Heart left ventricle (tissue), 16 donors: ENCODE measurements at places on chromosomes 6 and 20.

DNA sequence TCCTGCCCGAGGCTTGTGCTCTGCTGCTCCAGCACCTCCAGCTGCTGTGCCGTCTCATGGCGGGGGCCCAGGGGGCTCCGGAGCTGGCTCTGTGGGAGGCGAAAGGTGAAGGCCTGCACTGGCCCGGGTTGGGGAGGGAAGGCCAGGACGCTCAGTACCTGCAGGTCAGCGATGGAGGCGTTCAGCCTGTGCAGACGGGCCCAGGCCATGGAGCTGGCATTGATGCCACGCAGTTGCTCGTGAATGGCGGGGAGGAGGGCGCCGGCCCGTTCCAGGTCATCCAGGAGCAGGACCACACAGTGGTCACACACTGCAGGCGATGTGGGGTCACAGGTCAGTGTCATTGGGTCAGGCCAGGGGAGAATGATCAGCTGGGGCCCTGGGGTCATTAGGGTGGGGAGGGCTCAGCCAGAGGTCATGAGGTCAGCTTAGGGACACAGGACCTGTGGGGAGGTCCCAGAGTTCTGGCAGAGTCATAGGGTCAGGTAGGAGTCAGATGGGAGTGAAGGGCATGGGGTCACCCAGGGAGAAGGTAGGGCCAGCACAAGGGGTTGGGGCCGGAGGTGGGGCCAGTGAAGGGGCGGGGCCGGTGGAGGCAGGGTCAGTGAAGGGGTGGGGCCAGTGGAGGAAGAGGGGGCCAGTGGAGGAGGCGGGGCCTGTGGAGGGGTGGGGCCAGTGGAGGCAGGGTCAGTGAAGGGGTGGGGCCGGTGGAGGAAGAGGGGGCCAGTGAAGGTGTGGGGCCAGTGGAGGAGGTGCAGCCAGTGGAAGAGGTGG, 18.0 kb downstream of the ADRM1 start:
- no peak for DNase-seq

- DNase-seq = no peak
Observed at GRCh38 chr6:7189101-7189758, 81.5 kb downstream of the RREB1 start.

DNA sequence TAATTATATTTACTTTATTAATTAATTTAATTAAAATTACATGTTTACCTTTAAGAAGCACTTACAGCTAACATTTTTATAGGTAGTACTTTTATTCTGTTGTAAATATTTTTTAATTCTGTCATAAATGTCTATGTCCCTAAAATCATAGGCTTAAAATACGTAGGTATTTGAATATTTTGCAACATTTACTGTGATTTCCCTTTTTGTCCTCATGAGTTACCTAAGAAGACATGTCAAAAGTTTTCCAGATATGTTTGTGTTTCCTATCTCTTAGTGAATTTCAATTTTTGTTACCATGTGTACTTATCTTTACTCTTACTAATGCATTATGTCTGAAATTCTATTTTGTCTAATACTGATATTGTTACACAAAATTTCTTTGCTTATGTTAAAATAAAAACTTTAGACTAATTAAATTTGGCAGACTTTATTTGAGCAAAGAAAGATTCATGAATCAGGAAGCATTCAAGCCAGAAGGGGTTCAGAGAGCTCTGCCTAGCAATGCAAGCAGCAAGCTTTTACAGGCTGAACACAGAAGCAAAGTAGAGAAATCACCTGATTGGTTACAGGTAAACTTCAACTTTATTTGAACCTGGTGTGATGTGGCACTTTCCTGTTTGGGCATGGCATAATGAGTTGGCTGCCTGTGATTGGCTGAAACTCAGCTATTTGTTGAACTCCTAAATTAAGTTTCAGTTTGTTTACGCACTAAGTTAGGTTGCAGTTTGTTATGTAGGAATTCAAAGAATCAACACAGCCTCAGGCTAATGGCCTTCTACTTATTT, 123.2 kb upstream of the TMEM170B start:
- DNase-seq = no peak

- no peak for DNase-seq
Observed at GRCh38 chr6:146781836-146782235, 183.1 kb downstream of the ADGB start.

GRCh38 chr6:122622479-122622878, 12.3 kb downstream of the PKIB start:
- DNase-seq = no peak

GRCh38 chr6:13508711-13509705, 21.6 kb upstream of the GFOD1 start:
- DNase-seq = no peak

DNA sequence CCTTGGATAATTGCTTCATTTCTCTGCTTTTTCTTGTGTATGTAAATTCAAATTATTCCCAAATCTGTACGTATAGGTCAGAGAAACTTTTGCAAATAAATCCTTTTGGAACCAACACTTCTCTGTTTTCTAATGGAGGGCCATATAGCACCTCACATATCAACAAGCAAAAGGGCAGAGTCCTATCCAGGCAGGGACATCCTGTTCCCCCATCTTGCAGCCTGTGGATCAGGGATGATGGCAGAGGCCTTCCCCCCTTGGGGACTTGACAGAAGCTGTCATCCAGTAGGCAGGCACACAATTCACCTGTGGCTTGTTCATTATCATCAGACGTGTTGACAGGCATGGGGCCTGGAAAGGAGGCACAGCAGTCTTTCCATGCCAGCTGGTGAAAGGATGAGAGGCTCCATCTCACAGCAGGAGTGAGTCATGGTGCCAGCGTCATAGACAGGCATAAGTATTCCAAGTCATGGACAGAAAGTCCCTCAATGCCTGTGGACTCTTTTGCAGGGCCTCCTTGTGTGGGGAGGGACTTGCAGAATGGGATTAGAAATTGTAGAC, 31.8 kb upstream of the PLEKHG1 start:
- no peak for DNase-seq

DNA sequence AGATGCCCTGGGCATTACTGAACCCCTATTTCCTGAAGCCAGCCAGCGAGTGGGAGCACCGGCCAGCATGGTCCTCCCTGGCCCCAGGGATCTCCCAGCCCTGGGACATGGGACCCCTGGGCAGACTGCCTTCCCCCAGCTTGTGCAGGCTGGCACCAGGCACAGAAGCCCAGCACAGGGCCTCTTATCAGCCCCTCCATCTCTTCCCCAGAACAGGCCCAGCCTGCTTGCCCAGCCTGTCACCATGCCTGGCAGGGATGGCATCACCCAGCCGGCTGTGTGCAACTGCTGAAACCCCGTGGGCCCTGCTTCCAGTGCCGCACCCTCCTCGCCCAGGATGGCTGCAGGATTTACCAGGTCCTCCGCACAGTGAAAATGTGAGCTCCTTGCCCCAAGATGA, 6.1 kb upstream of the OSBPL2 start:
- DNase-seq = no peak

DNA sequence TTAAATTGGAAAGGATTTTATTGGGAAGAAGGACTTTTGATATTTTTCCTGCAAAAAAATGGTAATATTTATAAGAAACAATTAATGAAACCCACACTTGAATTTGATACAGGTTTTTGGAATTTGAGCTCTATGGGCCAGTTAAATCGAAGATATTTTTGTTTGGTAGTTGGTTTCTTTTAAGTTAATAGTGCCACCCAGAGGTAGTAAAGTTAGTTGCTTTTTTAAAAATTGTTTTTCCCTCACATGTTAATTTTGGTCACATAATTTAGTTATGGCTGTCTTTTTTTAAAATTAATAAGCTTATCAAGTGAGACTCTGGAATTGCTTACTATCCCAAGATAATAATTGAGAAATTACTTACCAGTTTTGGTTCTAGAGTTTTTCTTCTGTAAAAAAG, 7.1 kb downstream of the PRIM2 start:
- DNase-seq = no peak
